ENCODE measurements at places on chromosomes 6 and 20. TPM values are rescaled to one million over a fixed set of nuclear protein-coding genes. Genes with fewer than 3 reads are reported as not detected.

- H3K4me1 ChIP-seq: no peaks in the 10 kb centered on the region
- H3K4me3 ChIP-seq: no peak overlapping the region
- H3K36me3 ChIP-seq: no peaks in the 10 kb centered on the region
- no peak overlapping the region for H3K27ac ChIP-seq
- no peak for DNase-seq
Measured at GRCh38 chr6:42968126-42968701, 7.7 kb downstream of the GNMT start.

DNA sequence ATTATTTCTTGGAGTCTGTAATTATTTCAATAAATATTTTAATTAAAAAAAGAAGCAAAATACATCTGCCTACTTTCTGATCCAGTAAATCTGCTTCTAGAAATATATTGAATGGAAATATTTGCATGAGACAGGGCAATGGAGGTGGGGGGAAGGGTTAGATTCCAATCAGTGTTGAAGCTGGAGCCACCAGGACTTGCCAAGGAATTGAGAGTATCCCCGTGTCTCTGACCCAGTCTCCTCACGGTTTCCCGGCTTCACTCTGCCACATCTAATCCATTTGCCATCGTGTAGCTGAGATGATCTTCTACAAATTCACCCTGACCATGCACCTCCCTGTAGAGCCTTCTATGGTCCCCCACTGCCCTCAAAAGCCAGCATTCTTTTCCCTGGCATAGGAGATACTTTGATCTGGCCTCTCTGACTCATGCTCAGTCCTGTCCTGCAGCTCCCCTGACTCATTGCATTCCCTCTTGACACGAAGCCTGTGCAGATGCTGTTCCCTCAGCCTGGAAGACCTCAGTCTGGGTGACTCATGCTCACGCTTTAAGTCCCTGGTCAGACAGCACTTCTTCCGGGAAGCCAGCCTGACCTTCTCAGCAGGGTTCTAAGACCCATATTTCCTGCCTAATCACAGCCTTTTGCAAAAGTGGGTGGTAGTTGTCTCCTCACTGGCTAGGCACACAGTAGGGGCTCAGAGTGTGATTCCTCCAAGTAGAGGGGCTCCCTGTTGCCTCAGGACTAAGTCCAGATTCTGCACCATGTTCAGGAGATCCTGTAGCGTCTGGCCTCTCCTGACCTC lies 23.0 kb upstream of the FKBP1A start:
- H3K27me3 ChIP-seq: no peaks in the 10 kb centered on the region
- no peaks in the 10 kb centered on the region for H3K36me3 ChIP-seq
- no peak for DNase-seq
- H3K4me1 ChIP-seq: no peaks in the 10 kb centered on the region
- H3K27ac ChIP-seq: no peak overlapping the region

DNA sequence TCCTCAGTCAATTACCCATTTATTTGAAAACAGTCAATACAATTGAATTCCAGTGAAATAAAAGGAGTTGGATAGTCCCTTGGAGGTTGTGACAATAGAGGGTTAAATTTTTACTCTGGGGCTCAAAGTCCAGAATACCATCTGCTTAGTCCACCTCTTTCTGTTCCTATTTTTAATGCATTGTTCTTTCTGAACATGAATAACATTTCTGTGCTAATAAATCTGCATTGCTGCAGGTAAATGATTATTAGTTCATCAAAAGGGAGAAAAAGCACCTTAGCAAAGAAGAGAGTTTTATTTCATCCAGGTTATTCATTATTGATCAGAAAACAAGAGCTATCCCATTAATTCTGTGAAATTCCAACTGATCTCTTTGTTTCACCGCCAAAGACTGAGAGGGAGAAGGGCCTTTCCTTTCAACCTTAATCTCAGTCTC lies 166.1 kb upstream of the OLIG3 start:
- no peaks in the 10 kb centered on the region for H3K27me3 ChIP-seq
- DNase-seq: no peak
- H3K4me1 ChIP-seq: no peaks in the 10 kb centered on the region
- no peaks in the 10 kb centered on the region for H3K36me3 ChIP-seq
- H3K4me3 ChIP-seq: no peak overlapping the region
- H3K27ac ChIP-seq: no peak overlapping the region

DNA sequence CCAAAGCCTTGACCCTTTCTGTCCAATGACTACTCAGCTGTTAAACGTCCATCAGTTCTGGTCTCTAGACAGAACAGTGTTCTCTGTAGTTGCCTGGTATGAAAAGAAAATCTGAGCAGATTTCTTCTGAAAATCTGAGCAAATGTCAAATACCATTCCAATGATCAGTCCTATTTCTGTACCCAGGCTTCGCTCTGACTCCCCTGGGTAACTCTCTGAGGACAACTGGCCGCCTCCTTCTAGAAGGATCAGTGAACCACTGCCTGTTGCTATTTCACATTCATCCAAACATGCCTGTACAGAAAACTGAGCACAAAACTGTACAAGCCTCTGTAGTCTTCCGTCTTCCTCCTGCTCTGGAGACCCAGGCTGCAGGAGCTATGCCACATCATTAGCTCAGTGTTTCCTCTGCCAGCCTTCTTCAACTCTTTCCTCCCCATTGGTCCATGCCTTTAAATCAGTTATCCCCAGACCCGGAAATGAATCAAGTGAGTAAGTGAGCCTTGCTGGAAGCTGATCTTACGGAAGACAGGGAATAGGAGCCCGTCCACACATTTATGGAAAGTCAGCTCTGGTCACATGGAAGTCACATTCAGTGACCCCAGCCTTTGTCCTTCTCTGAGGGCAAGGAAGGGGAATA lies 63.3 kb downstream of the DAAM2 start:
- no peaks in the 10 kb centered on the region for H3K36me3 ChIP-seq
- H3K27me3 ChIP-seq: no peaks in the 10 kb centered on the region
- H3K4me1 ChIP-seq: no peaks in the 10 kb centered on the region
- DNase-seq: no peak
- peak overlapping the region; percentile 16 for H3K27ac ChIP-seq

GRCh38 chr20:32034581-32035425 lies 17.2 kb upstream of the HCK start:
- no peak for DNase-seq
- H3K36me3 ChIP-seq: no peaks in the 10 kb centered on the region
- no peak overlapping the region for H3K4me3 ChIP-seq
- H3K4me1 ChIP-seq: no peaks in the 10 kb centered on the region
- no peak overlapping the region for H3K27ac ChIP-seq

- H3K27me3 ChIP-seq: no peaks in the 10 kb centered on the region
- H3K4me3 ChIP-seq: no peak overlapping the region
- H3K4me1 ChIP-seq: no peaks in the 10 kb centered on the region
Measured at GRCh38 chr6:4972438-4972837, 31.4 kb downstream of the RPP40 start.

DNA sequence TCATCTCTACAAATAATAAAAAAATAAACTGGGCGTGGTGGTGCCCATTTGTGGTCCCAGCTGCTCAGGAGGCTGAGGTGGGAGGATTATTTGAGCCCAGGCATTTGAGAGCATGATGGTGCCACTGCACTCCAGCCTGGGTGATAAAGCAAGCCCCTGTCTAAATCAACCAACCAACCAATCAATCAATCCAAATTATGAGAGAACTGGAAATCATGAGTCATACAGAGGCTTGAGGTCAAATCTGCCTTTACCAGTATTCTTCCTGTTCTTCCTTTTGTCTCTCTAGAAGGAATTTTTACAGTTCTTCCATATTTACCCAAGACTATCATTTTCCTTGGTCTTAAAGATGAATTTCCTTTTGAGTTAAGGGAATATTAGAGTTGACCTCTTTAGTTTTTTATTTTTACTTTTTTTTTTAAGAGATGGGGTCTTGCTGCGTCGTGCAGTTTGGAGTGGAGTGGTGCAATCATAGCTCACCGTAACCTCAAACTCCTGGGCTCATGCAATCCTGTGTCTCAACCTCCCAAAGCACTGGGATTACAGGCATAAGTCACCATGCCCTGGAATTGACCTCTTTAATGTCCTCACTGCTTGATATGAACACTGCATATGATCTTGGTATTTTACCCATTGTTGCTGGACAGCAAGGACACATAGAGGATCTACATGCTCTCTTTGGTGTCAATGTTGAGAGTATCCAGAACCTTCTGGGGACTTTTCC lies 44.1 kb upstream of the TXNDC5 start:
- no peaks in the 10 kb centered on the region for H3K36me3 ChIP-seq
- no peak for DNase-seq
- no peak overlapping the region for H3K4me3 ChIP-seq
- no peaks in the 10 kb centered on the region for H3K4me1 ChIP-seq
- no peak overlapping the region for H3K27ac ChIP-seq

The TXLNB gene
- total RNA-seq: 2.5 TPM

The NRSN1 gene
- not detected for total RNA-seq
